SK-MEL-5 (cell line): ENCODE measurements at places on chromosomes 1 and 21.

DNA sequence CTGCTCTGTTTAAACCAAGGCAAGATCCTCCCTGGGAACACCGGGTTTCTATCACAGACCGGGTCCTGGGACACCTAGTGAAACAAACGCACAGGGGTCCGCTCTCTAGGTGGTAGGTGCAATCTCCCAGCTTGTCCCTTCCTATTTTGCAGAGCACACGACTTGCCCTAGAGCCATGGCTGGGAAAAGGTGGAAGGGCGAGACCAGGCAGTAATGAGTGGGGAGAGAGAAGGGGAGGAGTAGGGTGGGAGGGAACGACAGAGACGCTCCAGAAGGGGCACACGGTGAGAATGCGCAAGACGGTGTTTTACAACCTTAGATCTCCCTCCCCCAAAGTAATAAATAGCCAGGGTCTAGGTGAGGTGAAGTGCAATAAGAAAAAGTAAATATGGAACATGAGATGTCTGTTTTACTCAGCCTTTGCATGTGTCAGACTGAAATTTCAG, 9.3 kb upstream of the ARHGAP29 start:
- DNase-seq = no peak

GRCh38 chr1:1116701-1117468, 996 bp upstream of the C1orf159 start:
- no peak for DNase-seq

- no peak for DNase-seq
Measured at GRCh38 chr1:228090613-228091081, 8.1 kb downstream of the ARF1 start.

- DNase-seq = no peak
Measured at GRCh38 chr1:65866439-65866838, 73.7 kb downstream of the PDE4B start.

DNA sequence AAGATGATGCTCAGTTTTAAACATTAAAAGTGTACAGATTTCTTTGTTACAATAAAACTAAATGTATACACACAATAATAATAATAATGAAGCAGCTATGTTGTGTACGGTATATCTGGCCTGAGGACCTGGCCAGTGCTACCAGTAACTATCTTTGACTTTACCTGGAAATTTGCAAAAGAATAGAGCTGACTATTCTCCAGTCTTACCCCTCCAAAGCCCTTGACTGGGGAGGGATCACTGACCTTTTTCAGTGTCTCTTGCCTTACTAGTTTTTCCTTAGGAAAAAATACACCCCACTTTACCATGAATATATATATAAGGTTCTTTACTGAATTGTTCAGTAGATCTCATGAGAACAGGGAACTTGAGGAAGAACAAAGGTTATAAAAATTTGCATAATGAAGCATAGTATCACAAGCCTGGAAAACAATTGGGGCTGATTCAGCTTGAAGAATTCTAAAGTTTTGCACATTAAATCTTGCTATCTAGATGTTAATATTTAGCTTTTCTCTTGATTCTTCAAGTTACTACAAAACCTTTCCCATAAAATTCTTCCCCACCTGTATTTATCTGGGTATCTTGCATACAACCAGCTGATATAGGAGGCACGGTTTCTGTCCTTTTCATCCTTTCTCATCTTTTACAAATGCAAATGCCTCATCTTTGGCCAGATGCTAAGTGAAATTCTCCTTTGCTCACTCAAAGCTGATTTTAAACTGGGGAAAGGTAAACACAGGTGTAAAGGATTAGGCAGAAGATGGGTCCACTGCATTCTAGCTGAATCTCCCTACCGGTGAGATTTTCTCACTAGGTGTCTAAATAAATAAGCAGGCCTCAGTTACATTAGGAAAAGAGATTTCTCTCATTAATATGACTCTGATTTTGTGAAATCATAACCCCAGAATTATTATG, 25.0 kb upstream of the SLAMF1 start:
- no peak for DNase-seq

DNA sequence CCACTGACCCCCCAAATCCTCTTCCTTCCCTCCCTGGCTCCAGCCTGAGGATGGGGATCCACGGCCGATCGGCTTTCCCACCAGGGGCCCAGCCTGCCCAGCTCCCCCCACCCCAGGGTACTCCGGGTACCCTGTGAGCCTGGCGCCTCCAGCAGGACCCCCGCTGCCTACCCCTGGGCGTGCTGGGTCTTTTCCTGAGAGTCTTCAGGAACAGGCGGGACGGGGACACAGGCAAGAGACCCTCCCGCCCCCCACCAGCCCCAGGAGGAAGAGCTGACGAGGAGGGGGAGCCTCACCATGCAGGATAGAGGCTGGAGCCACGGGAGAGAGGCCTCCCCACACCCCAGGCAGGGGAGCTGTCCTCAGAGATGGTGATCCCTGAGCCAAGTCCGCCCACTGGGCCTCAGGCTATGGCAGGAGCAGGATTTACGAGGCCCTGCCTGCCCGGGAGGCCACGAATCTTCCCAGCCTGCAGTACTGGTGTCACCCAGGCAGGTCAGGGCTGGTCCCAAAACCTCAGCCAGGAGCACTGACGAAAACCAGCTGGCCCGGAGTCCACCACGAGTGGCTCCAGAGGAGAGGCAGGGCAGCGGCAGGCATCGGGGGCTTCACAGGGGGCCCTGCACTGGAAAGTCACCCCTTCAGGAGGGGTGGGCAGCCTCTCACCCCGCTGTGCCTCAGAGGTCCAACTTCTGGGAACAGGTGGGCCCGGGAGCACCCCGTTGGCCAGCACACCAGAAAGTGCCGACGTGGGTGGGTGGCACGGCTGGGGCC, 58.0 kb downstream of the MEGF6 start:
- DNase-seq = no peak
